Sigmoid colon (tissue), 7 donors: ENCODE measurements at places on chromosomes 6 and 20. TPM values are rescaled to one million over a fixed set of nuclear protein-coding genes. Genes with fewer than 3 reads are reported as not detected.

- no peaks in the 10 kb centered on the region for H3K4me1 ChIP-seq
- H3K27ac ChIP-seq = no peak overlapping the region
- DNase-seq = no peak
- H3K27me3 ChIP-seq = no peaks in the 10 kb centered on the region
- no peaks in the 10 kb centered on the region for H3K36me3 ChIP-seq
- H3K4me3 ChIP-seq = no peak overlapping the region
Measured at GRCh38 chr6:159809149-159809548, 9.1 kb downstream of the PNLDC1 start.

- no peaks in the 10 kb centered on the region for H3K36me3 ChIP-seq
- no peak for DNase-seq
- H3K4me3 ChIP-seq = no peak overlapping the region
- H3K27me3 ChIP-seq = no peaks in the 10 kb centered on the region
- H3K27ac ChIP-seq = no peak overlapping the region
Measured at GRCh38 chr6:147447835-147448611, 60.5 kb upstream of the SAMD5 start.

ASIP gene
- total RNA-seq = 0.99 TPM

GRCh38 chr6:168451805-168452517 is 11.0 kb downstream of the SMOC2 start:
- no peak for DNase-seq
- H3K36me3 ChIP-seq = no peaks in the 10 kb centered on the region
- no peak overlapping the region for H3K4me3 ChIP-seq
- H3K27ac ChIP-seq = no peak overlapping the region
- H3K4me1 ChIP-seq = peaks cover 29% of the 10 kb centered on the region

DNA sequence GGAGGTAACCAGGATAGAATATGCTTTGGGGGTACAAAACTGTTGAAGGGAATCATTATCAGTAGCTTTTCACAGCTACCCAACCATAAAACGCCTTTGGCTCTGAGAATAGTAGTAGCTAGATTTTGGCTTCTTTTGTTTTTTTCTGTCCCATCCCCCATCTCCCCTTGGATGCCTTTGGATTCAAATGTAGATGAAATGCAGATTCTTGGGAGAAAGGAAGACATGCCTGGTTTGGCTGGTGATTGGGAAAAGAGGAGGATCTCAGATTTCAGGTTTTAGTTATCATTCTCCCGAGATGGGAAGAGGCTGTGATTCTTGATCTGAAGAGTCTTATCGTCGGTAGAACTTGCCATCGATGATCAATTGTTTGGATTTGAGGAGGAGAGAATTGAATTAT is 3.5 kb upstream of the CDYL start:
- no peaks in the 10 kb centered on the region for H3K27me3 ChIP-seq
- H3K4me3 ChIP-seq = no peak overlapping the region
- no peaks in the 10 kb centered on the region for H3K36me3 ChIP-seq
- no peak for DNase-seq
- H3K27ac ChIP-seq = no peak overlapping the region
- H3K4me1 ChIP-seq = peaks cover 5% of the 10 kb centered on the region

- no peak overlapping the region for H3K27ac ChIP-seq
- DNase-seq = no peak
- no peak overlapping the region for H3K4me3 ChIP-seq
- no peaks in the 10 kb centered on the region for H3K36me3 ChIP-seq
- H3K27me3 ChIP-seq = no peaks in the 10 kb centered on the region
- H3K4me1 ChIP-seq = peaks cover 23% of the 10 kb centered on the region
Measured at GRCh38 chr6:19524366-19525186, 312.6 kb upstream of the ID4 start.

GRCh38 chr6:62707156-62707555 is 421.1 kb upstream of the KHDRBS2 start:
- DNase-seq = no peak
- no peaks in the 10 kb centered on the region for H3K27me3 ChIP-seq
- H3K4me3 ChIP-seq = no peak overlapping the region
- no peak overlapping the region for H3K27ac ChIP-seq
- no peaks in the 10 kb centered on the region for H3K36me3 ChIP-seq
- H3K4me1 ChIP-seq = no peaks in the 10 kb centered on the region

DNA sequence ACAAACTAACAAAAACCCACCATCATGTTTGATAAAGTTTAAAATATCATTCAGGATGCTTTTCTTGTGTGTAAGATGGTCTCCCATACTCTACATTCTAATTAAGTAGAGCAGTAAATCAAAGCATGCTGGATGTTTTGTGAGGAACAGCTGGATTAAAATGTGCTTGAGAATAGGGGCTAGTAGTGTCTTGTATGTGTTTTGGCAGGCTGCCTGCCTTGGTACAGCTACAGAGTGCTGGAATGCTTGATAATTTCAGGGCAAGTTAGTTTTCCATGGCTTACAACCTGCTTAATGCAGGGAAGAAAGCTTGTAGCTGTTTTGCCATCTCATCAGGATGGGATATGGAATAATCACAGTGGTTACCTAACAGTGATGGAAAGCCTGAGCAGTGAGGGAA is 636.6 kb upstream of the MMS22L start:
- H3K4me1 ChIP-seq = no peaks in the 10 kb centered on the region
- no peaks in the 10 kb centered on the region for H3K36me3 ChIP-seq
- no peaks in the 10 kb centered on the region for H3K27me3 ChIP-seq
- H3K4me3 ChIP-seq = no peak overlapping the region
- no peak for DNase-seq

DNA sequence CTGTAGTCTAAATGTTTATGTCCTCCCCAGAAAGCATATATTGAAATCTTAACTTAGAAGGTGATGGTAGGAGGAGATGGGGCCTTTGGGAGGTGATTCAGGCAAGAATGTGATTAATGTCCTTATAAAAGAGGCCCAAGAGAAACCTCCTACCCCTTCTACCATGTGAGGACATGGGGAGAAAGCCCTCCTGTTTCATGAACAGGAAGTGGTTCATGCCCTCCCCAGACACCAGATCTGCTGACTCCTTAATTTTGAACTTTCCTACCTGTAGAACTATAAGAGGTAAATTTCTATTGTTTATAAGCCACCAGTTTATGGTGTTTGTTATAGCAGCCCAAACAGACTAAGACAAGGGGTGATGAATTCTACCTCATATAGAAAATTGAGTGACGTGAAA is 8.7 kb upstream of the ECT2L start:
- H3K36me3 ChIP-seq = peaks cover 79% of the 10 kb centered on the region
- H3K4me3 ChIP-seq = no peak overlapping the region
- no peaks in the 10 kb centered on the region for H3K27me3 ChIP-seq
- DNase-seq = no peak
- H3K4me1 ChIP-seq = no peaks in the 10 kb centered on the region

- peak overlapping the region; percentile 91 for H3K27ac ChIP-seq
- H3K36me3 ChIP-seq = no peaks in the 10 kb centered on the region
- peaks cover 20% of the 10 kb centered on the region for H3K4me1 ChIP-seq
- peak overlapping the region; percentile 45 for H3K4me3 ChIP-seq
- peaks cover 32% of the 10 kb centered on the region for H3K27me3 ChIP-seq
Measured at GRCh38 chr6:26273673-26274588, 91.1 kb upstream of the BTN3A2 start.

WFDC5 gene
- not detected for total RNA-seq

GMPR gene
- 18.8 TPM for total RNA-seq

DNA sequence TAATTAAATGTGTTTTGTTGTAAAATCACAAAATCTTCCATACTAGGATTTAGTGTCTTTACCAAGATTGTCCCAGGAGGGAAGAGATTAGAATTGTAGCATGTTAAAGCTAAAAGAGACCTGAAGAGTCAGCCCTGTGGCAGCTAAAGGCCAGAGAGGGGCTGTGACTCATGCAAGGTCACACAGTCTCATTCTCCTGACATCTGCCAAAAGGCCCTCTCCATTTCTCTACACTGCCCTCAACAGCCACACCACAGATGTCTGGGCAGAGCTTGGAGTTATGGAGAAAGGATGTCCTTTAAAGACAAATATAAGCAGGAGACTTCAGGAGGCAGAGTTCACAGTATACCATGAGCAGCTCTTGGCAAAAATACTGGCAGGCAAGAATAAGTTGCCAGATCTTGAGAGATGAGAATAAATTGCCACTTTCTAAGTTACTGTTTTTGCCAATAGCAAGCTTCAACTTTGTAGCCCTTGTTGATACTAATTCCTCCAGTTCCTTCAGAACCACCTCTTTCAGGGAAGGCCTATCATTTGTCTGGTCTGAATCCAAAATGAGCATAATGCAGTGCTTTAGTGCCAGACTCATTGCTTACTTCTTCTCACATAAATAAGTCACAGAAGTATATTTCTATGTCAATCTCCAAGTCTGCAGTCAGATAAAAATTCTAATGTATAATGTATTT is 41.7 kb downstream of the AKIRIN2 start:
- H3K36me3 ChIP-seq = peaks cover 2% of the 10 kb centered on the region
- no peak overlapping the region for H3K4me3 ChIP-seq
- no peaks in the 10 kb centered on the region for H3K27me3 ChIP-seq
- DNase-seq = no peak
- peak overlapping the region; percentile 23 for H3K27ac ChIP-seq
- peaks cover 42% of the 10 kb centered on the region for H3K4me1 ChIP-seq

DNA sequence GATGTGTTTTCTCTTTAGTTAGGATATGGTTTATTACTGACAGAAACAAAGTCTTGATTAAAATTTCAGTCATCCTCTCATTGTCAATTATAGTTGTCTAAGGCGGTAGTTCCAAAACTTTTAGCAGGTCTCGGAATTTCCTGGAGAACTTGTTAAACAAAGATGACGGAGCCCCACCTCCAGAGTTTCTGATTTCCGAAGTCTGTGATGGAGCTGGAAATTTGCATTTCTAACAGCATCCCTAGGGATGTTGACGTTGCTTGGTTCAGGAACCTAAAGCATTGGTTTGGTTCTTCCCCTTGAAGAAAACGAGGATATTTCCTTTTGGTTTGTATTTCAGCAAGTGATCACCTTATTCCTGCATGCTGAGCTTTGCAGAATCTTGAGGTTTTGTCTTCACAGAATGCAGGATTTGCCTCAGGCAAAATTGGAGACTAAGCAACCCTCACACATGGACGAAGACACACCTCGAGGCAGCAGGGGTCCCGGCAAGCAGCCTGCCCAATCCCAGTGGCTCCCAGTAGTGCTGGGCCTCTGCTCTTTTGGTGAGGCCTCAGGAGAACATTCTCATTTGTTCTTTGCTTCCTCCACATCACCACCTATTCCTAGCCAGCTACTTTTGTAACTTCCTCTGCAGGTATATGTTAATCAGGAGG is 187.1 kb upstream of the PHACTR1 start:
- no peaks in the 10 kb centered on the region for H3K36me3 ChIP-seq
- H3K27ac ChIP-seq = peak overlapping the region; percentile 66
- H3K4me3 ChIP-seq = no peak overlapping the region
- H3K27me3 ChIP-seq = no peaks in the 10 kb centered on the region

DNA sequence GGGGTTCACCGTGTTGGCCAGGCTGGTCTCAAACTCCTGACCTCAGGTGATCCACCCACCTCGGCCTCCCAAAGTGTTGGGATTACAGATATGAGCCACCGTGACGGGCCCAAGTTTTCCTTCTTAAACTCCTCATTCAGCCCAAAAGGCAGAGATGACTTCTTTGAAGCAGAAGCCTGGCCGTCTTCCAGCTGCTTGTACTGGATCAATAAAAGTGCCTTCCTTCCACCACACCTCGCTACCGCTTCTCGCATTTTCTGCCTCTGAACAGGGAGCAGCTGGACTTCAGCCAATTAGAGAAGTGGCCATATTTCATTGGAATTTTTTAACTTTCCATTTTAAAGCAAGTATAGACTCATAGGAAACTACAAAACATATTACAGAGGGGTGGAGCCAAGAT is 241.1 kb downstream of the PREX1 start:
- no peaks in the 10 kb centered on the region for H3K36me3 ChIP-seq
- H3K4me3 ChIP-seq = no peak overlapping the region
- H3K27me3 ChIP-seq = no peaks in the 10 kb centered on the region
- no peaks in the 10 kb centered on the region for H3K4me1 ChIP-seq

DNA sequence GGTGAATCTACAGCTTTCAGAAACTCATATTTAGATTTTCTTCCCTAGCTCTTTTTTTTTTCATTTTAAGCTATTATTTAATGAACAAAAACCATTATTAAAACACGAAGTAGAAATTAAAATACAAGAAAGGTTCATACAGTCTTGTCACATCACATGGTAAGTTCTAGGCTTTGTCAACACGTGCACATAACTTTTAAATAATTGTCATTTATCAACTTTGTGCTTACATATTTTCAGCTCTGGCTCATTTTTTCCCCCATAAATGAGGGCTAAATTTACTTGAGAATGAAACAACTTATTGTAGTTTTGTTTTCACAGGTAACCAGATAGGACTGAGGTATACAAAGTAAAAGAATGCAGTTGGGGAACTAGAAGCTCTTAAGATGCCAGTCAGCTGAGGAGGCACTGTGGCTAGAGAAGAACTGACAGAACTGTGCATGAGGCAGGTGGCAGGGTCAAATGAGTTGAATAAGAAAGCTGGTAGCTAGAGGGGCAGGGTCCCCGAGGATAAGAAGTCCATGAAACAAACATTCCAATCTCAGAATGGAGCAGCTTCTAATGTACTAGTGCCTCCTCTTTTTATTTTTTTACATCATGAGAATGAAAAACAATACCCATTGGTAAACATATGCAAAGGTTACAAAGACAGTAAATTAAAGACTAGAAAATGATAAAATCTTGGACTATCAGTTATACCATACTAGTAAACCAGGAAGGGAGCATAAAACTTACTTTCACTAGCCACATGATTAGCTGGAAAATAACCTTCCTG is 141.5 kb downstream of the MYB start:
- no peaks in the 10 kb centered on the region for H3K36me3 ChIP-seq
- no peak overlapping the region for H3K27ac ChIP-seq
- no peak for DNase-seq
- no peaks in the 10 kb centered on the region for H3K27me3 ChIP-seq
- no peak overlapping the region for H3K4me3 ChIP-seq

VPS16 gene
- 21.0 TPM for total RNA-seq

DNA sequence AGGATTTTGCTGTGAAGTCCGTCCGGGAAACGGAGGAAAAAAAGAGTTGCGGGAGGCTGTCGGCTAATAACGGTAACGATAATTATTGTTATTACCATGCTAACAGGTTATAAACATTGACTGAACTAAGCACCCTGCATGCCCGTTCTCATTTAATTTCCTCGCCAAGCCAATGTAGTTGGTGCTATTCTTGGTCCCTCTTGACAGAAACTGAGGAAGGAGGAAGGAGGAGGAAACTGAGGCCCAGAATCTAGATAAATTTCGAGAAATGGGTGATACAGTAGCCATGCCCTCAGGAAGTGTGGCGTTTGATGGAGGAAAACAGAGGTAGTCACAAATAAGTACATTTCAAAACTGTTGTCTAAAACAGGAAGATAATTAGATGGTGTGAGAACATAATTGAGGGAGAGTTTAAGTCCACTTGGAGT is 474 bp downstream of the TPX2 start:
- peak overlapping the region; percentile 82 for H3K27ac ChIP-seq
- H3K27me3 ChIP-seq = no peaks in the 10 kb centered on the region
- H3K36me3 ChIP-seq = no peaks in the 10 kb centered on the region
- H3K4me3 ChIP-seq = peak overlapping the region; percentile 40

SLC17A1 gene
- total RNA-seq = not detected

- H3K4me1 ChIP-seq = no peaks in the 10 kb centered on the region
- H3K36me3 ChIP-seq = no peaks in the 10 kb centered on the region
- H3K27me3 ChIP-seq = no peaks in the 10 kb centered on the region
- DNase-seq = peak; percentile 97
Measured at GRCh38 chr6:31822036-31822821, 5.3 kb upstream of the HSPA1B start.

GRCh38 chr6:56459030-56459805 is 183.5 kb downstream of the DST start:
- DNase-seq = no peak
- peaks cover 39% of the 10 kb centered on the region for H3K36me3 ChIP-seq
- H3K27ac ChIP-seq = peak overlapping the region; percentile 2
- H3K27me3 ChIP-seq = no peaks in the 10 kb centered on the region
- H3K4me1 ChIP-seq = no peaks in the 10 kb centered on the region

- H3K27me3 ChIP-seq = no peaks in the 10 kb centered on the region
- H3K4me3 ChIP-seq = peak overlapping the region; percentile 62
Measured at GRCh38 chr6:119079283-119079809, 882 bp upstream of the FAM184A start.

CLPSL1 gene
- total RNA-seq = not detected
